ENCODE measurements at places on chromosomes 5 and 9. TPM values are rescaled to one million over a fixed set of nuclear protein-coding genes. Genes with fewer than 3 reads are reported as not detected.

Gene OSMR
- 2.3 TPM for total RNA-seq

Gene SLCO4C1
- 6.7 TPM for total RNA-seq

Gene FAM221B
- not detected for total RNA-seq

GRCh38 chr9:134514503-134514902 lies 127.1 kb upstream of the COL5A1 start:
- no peaks in the 10 kb centered on the region for H3K36me3 ChIP-seq
- no peaks in the 10 kb centered on the region for H3K4me1 ChIP-seq
- H3K27me3 ChIP-seq, result no peaks in the 10 kb centered on the region
- DNase-seq, result no peak
- H3K4me3 ChIP-seq, result no peak overlapping the region
- H3K27ac ChIP-seq, result no peak overlapping the region

DNA sequence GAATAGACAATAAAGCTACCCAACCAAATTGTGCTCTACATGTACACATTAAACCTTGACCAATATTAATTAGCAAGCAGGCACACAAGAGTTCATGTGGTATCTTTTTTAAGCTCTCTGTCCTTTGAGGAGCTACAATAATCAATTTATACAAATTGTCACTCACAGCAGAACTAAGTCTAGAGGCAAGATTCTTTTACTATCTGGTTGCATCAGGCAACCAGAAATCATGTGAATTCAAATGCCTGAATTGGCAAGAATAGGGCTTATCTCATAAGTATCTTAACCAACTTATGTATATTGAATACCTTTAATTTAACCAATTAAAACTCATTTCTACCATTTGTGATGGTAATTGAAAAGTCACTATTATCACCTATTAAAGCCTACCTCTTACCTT lies 145.5 kb upstream of the HAPLN1 start:
- H3K36me3 ChIP-seq, result no peaks in the 10 kb centered on the region
- no peak overlapping the region for H3K27ac ChIP-seq

- DNase-seq, result no peak
- no peaks in the 10 kb centered on the region for H3K4me1 ChIP-seq
- peaks cover 10% of the 10 kb centered on the region for H3K36me3 ChIP-seq
- no peak overlapping the region for H3K4me3 ChIP-seq
These were observed 15.3 kb downstream of the XRCC4 start for GRCh38 chr5:83092619-83093018.

DNA sequence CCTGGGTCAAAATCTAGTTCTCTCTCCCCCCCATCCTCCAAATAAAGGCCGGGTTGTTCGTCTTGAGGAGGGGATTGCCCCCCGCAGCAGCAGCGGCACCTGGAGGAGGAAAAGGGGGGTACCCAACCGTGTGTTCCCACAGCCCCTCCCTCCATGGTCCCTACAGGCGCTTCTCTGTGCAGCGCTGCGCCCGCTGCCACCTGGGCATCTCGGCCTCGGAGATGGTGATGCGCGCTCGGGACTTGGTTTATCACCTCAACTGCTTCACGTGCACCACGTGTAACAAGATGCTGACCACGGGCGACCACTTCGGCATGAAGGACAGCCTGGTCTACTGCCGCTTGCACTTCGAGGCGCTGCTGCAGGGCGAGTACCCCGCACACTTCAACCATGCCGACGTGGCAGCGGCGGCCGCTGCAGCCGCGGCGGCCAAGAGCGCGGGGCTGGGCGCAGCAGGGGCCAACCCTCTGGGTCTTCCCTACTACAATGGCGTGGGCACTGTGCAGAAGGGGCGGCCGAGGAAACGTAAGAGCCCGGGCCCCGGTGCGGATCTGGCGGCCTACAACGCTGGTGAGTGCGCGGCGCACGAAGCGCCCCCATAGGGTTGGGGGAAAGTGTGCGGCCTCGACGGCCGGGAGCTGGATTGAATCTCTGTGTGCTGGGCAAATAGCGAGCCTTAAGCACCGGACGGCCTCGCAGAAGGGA lies 3.5 kb downstream of the LHX2 start:
- no peaks in the 10 kb centered on the region for H3K36me3 ChIP-seq
- DNase-seq, result peak; percentile 73
- no peak overlapping the region for H3K27ac ChIP-seq
- H3K4me1 ChIP-seq, result peaks cover 39% of the 10 kb centered on the region
- peak overlapping the region; percentile 48 for H3K4me3 ChIP-seq
- peaks cover 99% of the 10 kb centered on the region for H3K27me3 ChIP-seq

DNA sequence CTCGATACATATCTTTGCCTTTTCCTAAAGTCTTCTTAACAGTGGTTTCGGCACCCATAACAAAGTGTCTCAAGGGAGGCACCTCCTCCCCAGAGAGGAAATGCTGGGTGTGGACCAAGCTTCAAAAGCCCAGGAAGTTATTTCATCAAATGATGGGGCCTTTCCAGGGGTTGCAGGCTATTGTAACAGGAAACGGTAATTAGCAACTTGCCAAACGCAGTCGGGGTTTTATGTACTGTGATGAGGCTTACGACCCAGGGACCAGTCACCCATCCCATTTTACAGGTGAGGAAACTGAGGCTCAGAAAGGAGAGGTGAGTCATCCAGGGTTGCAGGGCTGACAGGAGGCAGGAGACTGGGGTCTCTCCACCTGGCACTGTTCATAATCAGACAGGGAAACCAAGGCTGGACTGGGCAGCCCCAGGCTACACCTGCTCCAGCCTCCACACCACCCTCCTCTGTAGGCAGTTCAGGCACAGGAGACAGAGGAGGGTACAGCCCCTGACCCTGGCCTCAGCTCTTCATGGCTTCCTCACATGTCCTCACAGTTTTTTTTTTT lies 30.0 kb upstream of the SUSD3 start:
- no peaks in the 10 kb centered on the region for H3K36me3 ChIP-seq
- peaks cover 7% of the 10 kb centered on the region for H3K4me1 ChIP-seq
- no peak overlapping the region for H3K4me3 ChIP-seq

DNA sequence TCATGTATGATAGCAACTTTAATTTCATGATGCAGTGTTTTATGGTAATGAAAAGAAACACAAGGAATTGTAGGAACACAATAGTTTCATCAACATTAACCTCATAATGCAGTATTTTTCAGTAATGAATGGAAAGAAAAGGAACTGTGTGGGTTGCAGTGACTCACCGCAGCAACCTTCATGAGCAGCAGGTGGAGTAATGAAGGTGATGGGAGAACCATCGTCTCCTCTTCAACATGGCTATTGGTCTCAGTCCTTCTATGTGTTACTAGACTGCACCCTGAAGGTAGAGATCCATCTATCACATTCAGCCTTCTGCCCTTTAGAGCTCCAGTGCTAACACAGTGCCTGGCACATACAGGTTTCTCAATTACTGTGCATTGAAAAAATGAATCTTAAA lies 58.0 kb downstream of the TMEM215 start:
- H3K4me3 ChIP-seq, result no peak overlapping the region
- H3K27ac ChIP-seq, result no peak overlapping the region
- no peaks in the 10 kb centered on the region for H3K36me3 ChIP-seq
- H3K4me1 ChIP-seq, result peaks cover 8% of the 10 kb centered on the region
- DNase-seq, result no peak

- H3K4me1 ChIP-seq, result peaks cover 28% of the 10 kb centered on the region
- H3K27ac ChIP-seq, result no peak overlapping the region
- H3K36me3 ChIP-seq, result no peaks in the 10 kb centered on the region
- H3K4me3 ChIP-seq, result no peak overlapping the region
- H3K27me3 ChIP-seq, result no peaks in the 10 kb centered on the region
These were observed 222.4 kb downstream of the TSSK1B start for GRCh38 chr5:113212244-113212920.

- H3K27ac ChIP-seq, result no peak overlapping the region
- H3K27me3 ChIP-seq, result no peaks in the 10 kb centered on the region
- H3K4me3 ChIP-seq, result no peak overlapping the region
- H3K4me1 ChIP-seq, result no peaks in the 10 kb centered on the region
- no peaks in the 10 kb centered on the region for H3K36me3 ChIP-seq
- DNase-seq, result no peak
These were observed 337.8 kb upstream of the PAPPA start for GRCh38 chr9:115815786-115816185.

- no peaks in the 10 kb centered on the region for H3K27me3 ChIP-seq
- no peaks in the 10 kb centered on the region for H3K4me1 ChIP-seq
- no peak overlapping the region for H3K27ac ChIP-seq
- no peak for DNase-seq
- no peak overlapping the region for H3K4me3 ChIP-seq
These were observed 110.7 kb downstream of the SAXO1 start for GRCh38 chr9:18922161-18922885.

DNA sequence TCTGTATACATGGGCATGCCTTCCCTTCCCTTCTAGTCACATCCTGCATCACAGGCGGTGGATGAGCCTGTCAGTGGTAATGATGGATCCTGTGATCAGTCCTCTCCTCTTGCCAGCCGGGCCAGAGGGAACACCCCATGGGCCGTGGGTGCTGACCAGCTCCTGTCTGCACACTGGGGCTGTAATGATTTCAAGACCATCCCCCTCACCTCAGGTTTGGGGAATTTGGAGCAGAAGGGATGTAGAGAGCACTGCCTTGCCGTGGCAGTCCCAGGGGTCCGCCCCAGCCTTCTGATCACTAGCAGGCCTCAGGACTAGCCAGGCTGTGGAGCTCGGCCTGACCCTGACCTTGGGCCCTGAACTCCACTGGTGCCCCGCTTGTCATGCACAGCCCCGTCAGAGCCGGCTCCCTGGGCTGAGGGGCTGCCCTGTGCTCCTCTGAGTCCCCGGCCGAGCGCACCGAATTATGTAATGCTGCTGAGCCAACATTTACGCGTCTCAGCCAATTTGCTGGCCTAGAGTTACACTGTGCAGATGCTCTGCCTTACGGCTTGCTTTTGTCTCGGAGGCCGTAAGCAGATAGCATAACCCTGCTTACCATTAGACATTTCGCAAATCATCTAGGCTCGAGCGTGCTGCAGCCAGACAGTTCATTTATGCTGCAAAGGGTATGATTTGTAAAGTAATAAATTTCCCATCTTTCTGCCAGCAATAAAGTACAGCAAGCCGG lies 155.3 kb downstream of the MACROH2A1 start:
- H3K4me3 ChIP-seq, result no peak overlapping the region
- no peaks in the 10 kb centered on the region for H3K4me1 ChIP-seq
- no peaks in the 10 kb centered on the region for H3K27me3 ChIP-seq

- H3K27ac ChIP-seq, result no peak overlapping the region
- H3K27me3 ChIP-seq, result no peaks in the 10 kb centered on the region
These were observed 50.2 kb upstream of the KCNMB1 start for GRCh38 chr5:170439223-170439943.
